ENCODE measurements at places on chromosomes 1 and 21.

GRCh38 chr1:5658340-5659316 is 333.6 kb downstream of the NPHP4 start:
- no peak for DNase-seq

- peak; percentile 31 for DNase-seq
These were observed 71.7 kb upstream of the ANGPTL1 start for GRCh38 chr1:178942285-178943198.

GRCh38 chr1:64195081-64195395 is 8.4 kb upstream of the UBE2U start:
- no peak for DNase-seq

DNA sequence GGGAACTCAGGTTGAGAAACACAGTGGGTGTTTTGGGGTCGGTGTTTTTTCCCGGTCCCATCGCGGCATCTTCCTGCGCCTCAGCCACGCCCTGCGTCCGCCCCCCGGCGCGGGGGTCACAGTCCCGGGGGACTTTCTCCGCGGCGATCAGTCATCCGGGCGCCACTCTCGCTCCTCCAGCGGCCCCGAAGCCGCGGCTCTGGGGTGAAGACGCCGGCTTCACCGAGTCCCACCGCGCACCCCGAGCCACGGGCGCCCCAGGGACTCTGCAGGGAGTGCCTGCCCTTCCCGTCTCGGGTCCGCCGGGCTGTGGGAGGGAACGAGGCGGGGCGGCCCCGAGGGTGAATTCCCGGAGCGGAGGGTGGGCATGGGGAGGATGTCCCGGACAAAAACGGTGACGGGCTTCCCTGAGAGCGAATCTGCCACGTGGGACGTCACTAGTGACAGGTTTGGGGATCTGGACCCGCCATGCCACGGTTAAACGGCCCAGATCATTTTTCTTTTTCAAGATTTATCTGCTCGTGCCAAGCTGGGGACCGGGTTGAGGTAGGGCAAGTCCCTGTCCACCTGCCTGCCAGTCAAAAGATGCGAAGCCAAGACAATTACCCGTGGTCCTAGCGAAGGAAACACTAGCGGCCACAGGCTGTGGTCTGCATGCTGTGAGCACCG is 717 bp upstream of the BATF3 start:
- peak; percentile 81 for DNase-seq

DNA sequence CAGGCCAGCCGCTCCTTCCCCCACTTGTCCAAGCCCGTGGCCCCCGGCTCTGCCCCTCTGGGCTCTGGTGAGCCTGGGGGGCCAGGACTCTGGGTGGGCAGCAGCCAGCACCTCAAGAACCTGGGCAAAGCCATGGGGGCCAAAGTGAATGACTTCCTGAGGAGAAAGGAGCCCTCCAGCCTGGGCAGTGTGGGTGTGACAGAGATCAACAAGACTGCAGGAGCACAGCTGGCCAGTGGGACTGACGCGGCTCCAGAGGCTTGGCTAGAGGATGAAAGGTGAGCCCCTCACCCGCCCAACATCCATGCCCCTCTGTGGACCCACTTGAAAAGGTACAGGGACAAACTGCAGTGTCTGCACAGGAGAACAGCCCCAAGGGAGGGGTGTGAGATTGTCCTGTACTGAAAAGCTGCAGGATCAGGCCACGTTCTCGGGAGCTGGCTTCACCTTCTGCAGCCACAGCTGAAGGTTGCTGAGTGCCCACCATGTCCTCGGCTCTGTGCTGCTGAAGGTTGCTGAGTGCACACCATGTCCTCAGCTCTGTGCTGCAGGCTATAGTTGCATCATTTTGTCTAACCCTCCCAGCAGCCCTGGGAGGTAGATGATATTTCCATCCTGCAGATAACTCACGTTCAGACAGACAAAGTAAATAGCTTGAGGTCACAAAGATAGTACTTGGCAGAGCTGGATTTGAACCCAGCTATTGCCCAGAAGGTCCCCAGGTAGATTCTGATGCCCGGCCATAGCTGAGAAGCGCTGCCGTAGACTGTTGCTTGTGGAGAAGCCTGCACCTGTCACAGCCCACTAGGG is 618 bp downstream of the C1orf226 start:
- no peak for DNase-seq

Data from activated CD4-positive, alpha-beta T cell treated with anti-CD3 and anti-CD28 coated beads, Interleukin-10, Interleukin-2, amounts not matched to agents 100 ng/mL and 50 ng/mL, durations not matched to agents 16 hours and 8 hours (primary cell).